ENCODE measurements at places on chromosomes 11 and 22.

DNA sequence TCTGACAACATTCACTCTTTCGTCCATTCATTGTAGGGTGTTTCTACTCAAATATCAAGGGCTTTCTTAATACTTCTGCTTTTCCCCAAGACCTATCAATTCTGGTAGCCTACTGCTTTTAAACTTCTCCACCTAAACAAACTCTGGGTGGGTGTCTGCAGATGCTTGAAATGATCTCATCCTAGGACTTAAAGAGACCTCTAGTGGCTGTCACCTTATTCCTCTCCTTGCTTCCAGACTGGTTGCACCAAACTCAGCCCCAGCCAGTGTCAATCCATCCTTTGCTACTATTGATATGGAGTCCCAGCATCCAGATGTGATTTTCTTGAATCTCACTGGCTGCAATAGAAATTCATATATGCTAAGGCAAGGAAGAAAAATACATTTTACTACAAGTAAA lies 274.7 kb downstream of the NXPE2 start:
- DNase-seq = no peak

DNA sequence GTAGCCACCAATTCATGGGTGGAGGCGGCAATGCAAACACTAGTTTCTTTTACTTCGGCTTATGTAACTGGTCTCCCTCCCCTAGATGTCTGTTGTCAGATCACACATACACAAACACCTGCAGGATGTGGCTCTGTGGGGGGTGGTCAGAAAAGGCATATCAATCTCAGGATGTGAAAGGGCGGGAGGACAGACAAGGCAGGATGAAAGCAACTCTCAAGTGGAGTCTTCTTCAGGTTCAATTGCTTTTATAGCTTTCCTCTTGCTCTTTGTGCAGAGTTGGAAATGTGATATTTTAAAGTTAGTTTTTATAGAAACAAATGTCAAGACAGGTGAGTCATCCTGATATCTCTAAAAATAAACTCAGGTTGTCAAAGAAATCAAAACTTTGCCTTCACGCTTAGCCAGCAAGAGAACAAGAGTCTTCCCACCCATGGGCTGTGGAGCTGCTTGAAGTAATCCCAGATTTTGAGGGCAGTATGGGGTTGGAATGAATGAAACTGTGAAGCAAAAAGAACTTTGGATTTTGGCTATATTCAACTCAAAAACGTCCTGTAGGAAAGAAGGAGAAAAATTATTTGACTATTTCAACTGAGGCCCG lies 423.4 kb downstream of the GUCY1A2 start:
- DNase-seq = no peak

- no peak for DNase-seq
Observed at GRCh38 chr11:91857179-91857578, 367.4 kb upstream of the FAT3 start.

DNA sequence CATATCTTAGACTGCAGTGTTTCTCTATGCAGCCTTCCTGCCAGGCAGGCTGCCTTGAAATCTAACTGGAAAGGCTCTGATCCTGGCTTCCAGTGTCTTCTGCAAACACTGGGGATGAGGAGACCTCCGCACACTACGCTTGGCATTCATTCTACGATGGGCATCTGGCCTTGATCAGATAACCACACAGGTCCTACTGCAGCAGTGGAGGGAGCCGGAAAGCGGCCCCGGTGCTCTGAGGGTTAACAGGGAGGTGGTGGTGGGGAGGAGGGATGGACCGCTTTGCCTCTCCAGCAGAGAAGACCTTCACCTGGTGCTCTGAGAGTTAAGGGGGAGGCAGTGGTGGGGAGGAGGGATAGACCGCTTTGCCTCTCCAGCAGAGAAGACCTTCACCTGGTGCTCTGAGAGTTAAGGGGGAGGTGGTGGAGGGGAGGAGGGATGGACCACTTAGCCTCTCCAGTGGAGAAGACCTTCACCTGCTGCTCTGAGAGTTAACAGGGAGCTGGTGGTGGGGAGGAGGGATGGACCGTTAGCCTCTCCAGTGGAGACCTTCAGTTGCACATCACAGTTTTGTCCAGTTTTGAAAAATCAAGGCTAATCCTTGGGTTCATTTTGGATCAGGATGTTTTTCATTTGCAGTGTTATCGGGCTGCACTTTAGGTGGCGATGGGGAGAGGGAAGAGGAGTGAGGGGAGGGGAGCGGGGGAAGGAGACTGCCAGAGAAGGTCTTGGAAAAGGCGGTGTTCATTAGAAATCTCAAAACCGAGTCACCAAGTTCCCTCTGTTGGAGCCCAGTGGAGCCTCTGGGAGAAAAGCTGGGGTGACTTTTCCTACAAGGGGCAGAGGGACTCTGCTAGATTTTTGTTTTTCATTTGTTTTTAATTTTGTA lies 5.6 kb downstream of the GAL start:
- no peak for DNase-seq

GRCh38 chr11:126469311-126469710 lies 113.8 kb downstream of the ST3GAL4 start:
- no peak for DNase-seq

GRCh38 chr11:128465531-128465930 lies 121.8 kb downstream of the ETS1 start:
- peak; percentile 89 for DNase-seq

DNA sequence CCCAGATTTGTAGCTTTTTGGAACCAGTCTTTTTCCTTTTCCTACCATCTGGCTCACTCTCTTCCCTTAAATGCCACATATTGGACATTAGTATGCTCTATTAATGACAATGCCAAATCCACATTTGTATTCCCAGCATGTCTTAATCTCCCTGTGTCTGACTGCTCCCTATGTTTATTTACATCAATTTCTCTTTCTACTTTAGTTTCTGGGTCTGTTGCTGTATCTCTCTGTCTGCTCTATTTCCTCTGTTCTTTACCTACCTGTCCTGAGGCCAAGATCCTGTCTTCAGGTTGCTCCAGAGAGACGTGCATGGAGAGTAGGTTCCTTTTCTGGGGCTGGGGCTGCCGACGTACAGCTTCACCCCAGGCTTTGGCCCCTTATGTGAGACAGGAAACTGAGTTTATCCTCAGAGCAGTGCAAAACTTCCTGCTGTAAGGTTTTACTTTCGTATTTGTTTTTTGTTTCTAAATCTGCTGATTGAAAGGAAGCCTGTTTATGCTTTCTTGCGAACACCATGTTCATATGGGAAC lies 25.6 kb downstream of the OR2AG2 start:
- no peak for DNase-seq

- no peak for DNase-seq
Observed at GRCh38 chr11:33859306-33859705, 32.6 kb downstream of the LMO2 start.

DNA sequence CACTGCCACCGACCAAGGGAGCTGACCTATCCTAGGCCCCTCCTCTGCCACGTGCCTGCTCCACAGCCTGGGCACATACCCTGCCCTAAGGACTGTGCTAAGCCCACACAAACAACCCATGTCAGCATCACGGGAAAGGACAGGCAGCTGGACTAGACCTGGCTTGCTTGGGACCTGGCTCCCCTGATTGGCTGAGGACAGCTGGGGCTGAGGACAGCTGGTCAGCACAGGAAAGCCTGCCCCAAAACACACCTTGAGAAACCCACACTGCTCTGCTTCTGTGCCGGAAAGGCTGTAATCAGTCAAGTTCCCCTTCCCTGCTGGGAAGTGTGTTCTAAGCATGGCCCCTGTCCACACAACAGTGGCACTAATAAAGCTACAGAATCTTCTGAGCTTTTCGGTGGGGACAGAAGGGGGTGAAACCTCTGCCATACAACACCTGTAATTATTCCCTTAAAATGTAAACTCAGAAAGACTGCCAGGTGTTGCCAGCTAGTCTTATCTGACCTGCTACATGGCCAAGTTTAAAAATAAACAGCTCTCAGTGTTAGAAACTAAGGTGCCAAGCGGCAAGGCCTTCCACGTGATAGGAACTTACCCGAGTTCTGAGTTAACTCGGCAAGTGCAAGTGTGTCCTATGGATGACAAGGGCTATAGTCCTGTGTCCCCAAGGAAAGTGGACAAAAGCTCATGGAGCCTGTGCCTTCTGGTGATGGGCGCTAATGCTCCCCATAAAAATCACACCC lies 35.7 kb upstream of the ARFGAP3 start:
- DNase-seq = no peak

DNA sequence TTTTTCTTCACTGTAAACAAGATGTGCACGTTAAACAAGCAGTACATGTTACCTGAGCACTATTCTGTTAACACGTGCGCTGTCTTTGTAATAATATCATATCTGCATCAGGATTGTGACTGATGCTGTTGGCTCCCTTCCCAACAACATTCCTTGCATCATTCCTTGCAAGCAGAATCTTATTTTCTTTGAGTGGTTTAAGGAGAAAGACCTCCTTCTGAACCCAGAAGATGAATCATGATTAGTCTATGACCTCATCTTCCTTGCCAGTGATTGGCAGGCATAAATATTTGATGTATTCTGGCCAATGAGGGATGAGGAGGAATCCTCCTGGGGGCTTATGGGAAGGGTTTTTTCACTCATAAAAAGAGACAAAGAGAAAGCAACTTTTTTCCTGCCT lies 46.2 kb downstream of the C11orf71 start:
- DNase-seq = no peak

GRCh38 chr22:42719656-42720262 lies 911 bp downstream of the A4GALT start:
- DNase-seq = no peak

- no peak for DNase-seq
Observed at GRCh38 chr11:123853038-123853437, 32.4 kb downstream of the TMEM225 start.

DNA sequence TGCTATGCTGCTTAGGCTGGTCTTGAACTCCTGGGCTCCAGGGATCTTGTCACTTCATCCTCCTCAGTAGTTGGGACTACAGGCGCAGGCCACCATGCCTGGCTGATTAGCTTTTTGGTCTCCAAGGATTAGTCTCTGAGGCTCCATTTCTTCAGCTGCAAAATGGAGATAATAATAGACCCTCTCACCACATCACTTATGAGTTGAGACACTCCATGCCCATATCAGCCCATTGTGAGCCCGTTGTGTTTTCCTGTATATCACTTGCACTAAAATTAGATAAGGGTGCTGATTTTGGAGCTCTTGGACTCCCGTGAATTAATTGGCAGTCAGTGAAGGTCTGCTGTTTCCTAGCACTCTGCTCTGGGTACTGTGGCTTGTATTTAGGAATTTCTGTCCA lies 36.0 kb downstream of the DEPDC5 start:
- no peak for DNase-seq

GRCh38 chr11:133388975-133389568 lies 143.2 kb downstream of the OPCML start:
- peak; percentile 78 for DNase-seq

DNA sequence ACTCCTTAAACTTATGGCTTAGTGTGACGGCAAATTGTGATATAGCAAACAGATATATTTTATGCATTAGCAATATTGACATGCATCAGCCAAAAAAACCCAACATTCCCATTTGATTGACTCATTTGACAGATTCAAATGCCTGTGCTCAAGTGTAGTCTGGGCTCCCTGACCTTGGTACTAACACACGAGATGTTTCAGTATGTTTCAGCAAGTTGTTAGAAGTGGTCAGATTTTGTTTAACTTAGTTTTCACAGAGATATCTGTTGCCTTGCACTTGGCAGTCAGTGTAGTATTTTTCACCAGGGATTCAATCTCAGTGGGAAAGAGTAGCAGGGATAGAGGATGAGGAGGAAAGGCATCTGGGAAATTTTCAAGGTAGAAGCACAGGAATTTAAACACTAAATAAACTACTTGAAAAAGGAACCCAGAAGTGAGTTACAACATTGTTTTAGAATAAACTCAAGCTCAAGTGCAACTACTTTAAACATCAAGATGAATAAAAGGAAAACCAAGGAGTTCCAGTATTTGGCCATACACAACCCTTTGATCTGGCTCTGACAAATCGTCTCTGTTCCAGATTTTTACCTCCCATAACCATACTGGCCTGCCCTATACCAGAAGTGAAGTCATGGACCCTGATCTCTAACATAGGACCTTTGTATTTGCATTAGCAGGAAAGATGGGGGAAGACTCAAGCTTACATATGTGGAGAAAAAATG lies 56.5 kb upstream of the BLID start:
- no peak for DNase-seq

DNA sequence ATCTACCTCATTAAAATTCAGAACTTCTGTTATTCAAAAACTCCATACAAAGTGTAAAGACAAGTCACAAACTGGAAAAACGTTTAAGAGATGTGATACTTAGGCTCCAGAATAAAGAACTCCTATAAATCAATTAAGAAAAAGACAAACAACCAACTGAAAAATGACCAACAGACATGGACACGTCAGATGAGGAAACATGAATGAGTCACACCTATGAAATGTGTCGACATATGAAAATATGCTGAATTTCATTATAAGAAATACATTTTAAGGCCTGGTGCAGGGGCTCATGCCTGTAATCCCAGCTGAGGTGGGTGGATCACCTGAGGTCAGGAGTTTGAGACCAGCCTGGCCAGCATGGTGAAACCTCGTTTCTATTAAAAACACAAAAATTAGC lies 78.7 kb downstream of the ENTHD1 start:
- no peak for DNase-seq

- no peak for DNase-seq
Observed at GRCh38 chr22:47995264-47995627, 1232.8 kb downstream of the TBC1D22A start.

DNA sequence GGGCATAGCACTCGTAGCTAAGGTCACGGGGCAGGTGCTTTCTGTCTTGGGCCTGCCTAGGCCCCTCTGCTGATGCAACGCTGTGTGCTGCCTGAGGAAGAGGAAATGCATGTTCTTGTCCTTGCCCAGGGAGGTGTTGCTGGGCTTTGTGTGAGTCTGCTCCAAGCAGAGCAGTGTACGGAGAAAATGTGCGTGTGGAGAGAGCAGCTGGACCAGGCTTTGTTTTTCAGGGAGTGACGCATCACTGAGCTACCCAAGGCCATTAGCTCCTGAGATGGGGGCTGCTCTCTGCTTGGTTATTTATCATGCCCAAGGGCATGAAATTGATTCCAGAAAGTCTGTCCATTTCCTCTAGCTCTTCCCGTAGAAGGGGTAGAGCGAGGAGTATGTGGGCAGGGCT lies 82.9 kb upstream of the THY1 start:
- DNase-seq = no peak

DNA sequence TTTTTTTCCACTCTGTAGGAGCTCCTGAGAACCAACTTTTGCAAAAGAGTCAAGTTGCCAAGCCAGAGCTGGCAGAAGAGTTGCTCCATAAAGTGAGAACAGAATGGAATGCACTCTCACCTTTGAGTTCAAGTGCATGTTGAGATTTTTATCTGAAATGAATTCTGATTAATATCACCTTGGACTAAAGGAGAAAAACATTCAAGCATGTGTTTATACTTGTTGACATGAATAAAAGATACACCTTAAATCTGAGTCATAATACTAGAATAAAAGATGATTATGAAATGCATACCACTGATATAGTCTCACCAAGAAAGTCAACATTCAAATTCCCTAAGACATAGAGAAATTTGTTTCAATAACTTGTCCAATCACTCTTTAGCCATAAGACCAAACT lies 37.8 kb downstream of the ARL14EP start:
- no peak for DNase-seq

DNA sequence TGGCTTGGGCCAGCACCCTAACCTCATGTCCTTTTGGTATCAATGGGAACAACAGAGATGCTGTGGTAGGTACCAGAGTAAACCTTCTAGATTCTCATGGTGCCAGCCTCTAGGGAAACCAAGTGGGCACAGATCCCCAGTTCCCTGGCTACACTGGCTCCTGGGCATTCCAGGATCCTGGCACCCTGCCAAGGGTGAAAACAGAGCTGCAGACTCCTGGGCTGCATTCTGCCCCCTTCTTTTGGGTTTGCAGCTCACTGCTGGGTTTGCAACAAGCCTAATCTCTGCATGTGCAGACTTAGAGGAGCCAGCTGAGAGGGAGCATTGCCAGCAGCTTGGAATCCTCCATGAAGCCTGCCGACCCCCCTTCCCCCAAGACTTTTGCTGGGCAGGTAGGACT lies 30.6 kb downstream of the PRDM11 start:
- DNase-seq = no peak

GRCh38 chr11:11406652-11407051 lies 53.6 kb upstream of the CSNK2A3 start:
- no peak for DNase-seq

All from esophagus muscularis mucosa (tissue), 4 donors.